ENCODE measurements at places on chromosomes 6 and 20.
A peak's percentile ranks its signal among the peaks of the same experiment; 100 is the strongest.

DNA sequence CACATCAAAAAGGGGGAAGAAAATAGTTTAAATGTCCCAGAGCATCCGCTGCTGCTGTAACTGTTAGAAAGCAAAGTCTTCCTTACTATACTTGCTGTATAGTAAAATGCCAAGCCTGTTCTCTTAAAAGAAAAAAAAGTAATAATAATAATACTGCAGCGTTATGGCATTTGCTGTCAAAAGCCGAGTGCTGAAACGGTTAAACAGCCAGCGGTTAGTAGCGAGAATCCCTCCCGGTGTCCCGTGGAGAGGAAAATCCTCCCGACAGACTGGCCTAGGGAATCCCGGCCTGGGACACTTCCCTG, 19.5 kb upstream of the NFATC2 start:
- no peak for DNase-seq

- peak; percentile 51 for DNase-seq
Measured at GRCh38 chr6:146381486-146381885, 162.1 kb upstream of the RAB32 start.

- no peak for DNase-seq
Measured at GRCh38 chr6:100456141-100456907, 8.4 kb downstream of the SIM1 start.

- DNase-seq, result no peak
Measured at GRCh38 chr20:51128198-51128597, 105.3 kb upstream of the KCNG1 start.

- DNase-seq, result no peak
Measured at GRCh38 chr6:167702241-167702827, 124.4 kb upstream of the AFDN start.

GRCh38 chr20:48541581-48542071, 286.2 kb downstream of the PREX1 start:
- no peak for DNase-seq

DNA sequence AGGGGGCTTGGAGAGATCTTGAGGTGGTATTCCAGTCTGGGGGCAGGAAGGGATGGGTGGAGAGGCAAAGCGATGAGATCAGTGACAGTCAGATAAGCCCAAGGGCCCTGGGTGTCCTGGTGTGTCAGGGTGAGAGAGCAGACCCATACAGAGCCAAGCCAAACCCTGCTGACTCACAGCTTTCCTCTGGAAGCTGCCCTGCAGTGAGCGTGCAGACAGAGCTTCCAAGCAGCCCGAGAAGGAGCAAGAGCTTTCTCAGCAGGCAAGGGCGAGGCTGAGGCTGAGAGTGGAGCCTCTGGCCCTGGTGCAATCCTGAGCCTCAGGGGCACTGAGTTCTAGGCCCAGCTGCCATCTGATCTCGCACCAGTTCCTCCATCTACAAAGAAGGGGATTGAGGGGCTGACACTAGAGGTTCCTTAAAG, 91.1 kb upstream of the HIVEP1 start:
- DNase-seq, result no peak

DNA sequence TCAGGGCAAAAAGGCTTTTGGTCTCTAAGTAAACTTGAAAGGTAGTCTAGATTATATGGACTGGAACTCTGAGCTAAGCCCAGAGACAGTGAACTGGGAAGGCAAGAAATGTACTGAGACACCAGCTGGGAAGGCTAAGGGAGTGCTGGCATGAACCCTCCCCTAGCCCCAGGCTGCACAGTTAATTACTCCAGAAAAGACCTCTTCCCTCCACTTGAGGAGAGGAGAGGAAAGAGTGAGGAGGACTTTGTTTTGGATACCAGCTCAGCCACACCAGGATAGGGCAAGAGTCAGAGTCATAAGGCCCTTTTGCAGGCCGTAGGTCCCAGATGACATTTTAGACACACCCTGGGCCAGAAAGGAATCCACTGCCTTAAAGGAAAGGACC, 84.1 kb upstream of the GJE1 start:
- DNase-seq, result no peak

- DNase-seq, result no peak
Measured at GRCh38 chr6:136051140-136051775, 198.9 kb downstream of the MTFR2 start.

GRCh38 chr20:58128635-58129625, 99.5 kb downstream of the ANKRD60 start:
- no peak for DNase-seq

- DNase-seq, result no peak
Measured at GRCh38 chr6:152896923-152897322, 85.9 kb downstream of the FBXO5 start.

GRCh38 chr20:11234608-11235007, 560.8 kb upstream of the JAG1 start:
- no peak for DNase-seq

DNA sequence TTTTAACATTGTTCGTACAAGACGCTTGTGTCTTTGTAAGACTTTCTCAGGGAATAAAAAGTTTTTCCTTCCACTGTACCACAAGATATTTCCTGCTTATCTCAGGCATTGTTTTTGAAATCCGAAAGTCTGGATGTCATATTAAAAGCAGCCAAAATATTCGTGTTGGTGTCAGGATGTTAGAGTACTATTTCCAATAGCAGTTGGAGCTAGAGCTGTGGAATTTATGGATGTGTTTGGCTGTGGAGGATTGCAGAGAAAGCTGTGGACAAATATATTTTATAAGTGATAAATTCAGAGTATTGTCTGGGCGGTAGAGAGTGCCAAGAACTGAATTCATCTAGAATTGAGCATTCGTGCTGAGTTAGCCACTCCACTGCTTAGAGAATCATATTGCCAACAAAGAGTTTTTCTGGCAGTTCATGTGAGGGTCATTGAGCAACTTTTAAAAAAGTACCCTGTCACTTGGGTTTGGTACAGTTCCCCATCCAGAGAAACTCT, 57.7 kb downstream of the ZDHHC14 start:
- DNase-seq, result no peak

- DNase-seq, result no peak
Measured at GRCh38 chr6:143655541-143655940, 22.2 kb upstream of the PHACTR2 start.
